ENCODE measurements at places on chromosomes 3 and 15. TPM values are rescaled to one million over a fixed set of nuclear protein-coding genes. Genes with fewer than 3 reads are reported as not detected.

The DNAH12 gene
- total RNA-seq = not detected

The ISLR gene
- total RNA-seq = 211 TPM

The CORO2B gene
- total RNA-seq = 11.0 TPM

DNA sequence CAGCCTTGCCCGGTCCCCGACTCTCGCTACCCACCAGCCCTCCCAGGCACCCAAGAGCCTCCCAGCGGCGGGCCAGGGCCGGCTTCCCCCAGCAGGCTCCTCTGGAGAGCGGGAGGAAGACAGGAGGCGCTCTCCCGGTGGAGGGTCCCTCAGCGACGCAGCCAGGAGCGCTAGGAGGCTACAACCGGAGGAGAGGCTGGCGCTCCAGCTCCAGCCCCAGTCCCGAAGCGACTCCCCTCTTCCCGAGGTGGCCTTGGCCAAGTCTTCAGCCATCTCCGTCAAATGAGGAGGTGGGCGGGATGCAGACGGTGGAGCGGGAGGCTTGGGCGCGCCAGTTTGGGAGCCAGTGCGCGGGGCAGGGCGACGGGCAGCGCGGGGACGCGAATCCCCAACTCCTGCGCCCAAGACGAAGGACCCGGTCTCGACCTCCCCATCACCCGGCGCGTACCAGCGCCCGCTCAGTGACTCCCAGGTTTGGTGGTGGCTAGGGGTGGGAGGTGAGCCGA is 722 bp downstream of the CHRNA3 start:
- DNase-seq = peak; percentile 46

DNA sequence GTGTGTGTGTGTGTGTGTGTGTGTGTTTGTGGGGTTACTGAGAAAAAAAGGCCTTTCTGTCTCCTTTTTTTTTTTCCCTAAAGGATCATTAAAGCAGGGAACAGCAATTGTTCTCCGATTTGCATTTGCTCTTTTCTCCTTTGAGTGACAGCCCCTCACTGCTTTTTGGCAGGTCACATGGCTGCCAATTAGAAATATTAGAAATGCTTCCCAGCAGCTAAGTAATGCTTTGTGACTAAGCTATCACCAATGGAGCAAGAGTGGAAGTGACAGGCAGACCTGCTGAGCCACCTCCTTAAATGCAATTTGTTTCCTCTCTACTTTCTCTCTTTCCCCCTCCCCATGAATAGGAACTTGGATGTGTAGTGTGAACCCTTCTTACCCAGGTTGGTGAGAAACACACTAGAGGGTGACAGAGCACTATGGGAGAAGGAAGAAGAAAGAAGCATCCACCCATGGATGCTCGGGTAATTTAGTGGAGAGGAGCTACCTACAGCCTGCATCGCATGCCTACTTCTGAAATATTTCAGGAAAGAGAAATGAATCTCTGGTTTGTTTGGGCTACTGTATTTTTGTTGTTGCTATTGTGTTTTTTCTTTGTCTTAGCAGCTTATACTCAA is 165.2 kb upstream of the PDZRN3 start:
- no peak for DNase-seq

The CADM2 gene
- 23.0 TPM for total RNA-seq

GRCh38 chr3:5874931-5875341 is 687.4 kb downstream of the EDEM1 start:
- DNase-seq = no peak

The PARP9 gene
- total RNA-seq = 8.1 TPM

DNA sequence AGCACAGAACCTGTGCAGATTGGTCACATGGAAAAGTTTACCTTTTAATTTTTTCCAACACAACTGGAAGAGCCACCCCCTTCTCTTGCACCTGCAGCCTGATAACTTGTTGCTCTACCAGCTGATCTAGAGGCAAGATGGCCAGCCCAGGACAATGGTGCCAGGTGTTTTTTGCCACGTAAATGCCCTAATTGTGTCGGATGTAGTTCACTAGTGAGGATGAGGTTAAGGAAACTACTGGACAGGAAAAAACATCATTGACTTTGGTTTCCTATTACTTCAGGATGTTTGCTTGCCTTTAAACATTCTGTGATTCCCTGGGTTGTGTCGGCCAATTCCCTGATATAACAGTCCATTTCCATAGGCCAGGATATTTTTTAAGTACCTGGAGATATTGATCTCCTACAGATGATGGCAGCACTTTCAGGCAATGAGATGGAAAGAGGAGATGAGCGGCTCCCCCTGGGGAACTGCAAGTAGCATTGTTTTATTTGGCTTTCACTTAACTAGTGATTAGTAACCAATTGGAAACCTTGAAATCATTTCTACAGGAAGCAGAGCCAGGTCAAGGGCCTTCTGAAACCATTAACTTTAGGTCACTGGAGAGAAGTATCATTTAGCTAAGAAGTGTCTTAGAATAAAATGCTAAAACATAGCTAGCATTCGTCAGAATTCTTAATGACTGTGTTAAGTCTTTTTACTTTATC is 72.5 kb downstream of the OSBPL10 start:
- DNase-seq = no peak

All from ascending aorta (tissue), 2 donors.